ENCODE measurements at places on chromosomes 3 and 15.

DNA sequence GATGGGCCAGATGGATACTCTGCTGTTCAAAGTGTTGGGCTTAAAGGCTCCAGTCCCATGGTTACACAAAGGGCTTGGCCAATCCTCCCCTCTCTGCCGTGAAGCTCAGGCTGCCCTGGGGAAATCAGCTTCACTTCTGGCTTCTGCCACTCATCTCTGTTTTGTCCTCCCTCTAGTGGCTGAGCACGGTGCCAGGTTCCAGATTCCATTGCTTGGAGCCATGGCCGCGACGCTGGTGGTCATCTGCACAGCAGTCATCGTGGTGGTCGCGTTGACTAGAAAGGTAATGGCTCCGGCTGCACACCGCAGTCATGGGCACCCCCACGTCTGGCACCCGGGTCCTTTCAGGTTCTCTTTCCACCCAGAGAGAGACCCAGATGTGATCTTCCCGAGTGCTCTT, 5.6 kb downstream of the TIGIT start:
- DNase-seq = no peak

DNA sequence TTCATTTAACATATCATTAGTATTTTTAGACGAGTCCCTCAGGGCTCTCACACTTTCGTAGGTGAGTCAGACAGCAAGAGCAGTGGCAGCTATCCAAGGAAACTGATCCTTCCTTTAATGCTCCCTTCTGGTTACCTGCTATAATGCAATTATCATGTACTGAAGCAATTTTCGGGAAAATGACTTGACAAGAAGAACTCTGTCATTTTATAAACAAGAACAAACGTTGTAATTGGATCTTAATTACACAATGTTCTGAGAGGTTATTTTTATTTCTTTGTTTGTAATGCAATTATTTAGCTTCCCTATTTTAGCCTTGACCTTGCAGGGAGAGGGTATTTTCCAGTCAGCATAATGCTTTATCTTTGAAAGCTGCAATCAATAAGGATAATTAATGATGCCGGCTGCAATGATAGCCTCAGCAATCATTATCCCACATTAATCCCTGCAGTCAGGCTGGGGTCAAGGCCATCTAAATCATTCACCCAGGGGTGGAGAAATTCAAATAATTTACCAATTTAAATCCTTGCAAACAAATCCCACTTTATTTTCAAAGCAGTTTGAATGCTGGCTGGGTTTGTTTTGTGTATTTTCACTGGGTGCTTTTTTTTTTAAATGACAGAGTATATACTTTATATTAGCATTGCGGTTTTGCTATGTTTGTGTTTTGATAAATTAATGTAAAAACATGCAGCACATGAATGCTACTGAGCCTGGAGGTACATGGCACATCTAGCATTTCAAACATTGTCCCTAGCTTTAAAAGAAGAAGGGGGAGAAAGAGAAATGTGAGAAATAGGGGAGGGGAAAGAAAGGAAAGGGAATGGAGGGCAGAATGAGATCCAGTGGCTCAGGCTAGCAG, 249.9 kb downstream of the SHOX2 start:
- DNase-seq = no peak

DNA sequence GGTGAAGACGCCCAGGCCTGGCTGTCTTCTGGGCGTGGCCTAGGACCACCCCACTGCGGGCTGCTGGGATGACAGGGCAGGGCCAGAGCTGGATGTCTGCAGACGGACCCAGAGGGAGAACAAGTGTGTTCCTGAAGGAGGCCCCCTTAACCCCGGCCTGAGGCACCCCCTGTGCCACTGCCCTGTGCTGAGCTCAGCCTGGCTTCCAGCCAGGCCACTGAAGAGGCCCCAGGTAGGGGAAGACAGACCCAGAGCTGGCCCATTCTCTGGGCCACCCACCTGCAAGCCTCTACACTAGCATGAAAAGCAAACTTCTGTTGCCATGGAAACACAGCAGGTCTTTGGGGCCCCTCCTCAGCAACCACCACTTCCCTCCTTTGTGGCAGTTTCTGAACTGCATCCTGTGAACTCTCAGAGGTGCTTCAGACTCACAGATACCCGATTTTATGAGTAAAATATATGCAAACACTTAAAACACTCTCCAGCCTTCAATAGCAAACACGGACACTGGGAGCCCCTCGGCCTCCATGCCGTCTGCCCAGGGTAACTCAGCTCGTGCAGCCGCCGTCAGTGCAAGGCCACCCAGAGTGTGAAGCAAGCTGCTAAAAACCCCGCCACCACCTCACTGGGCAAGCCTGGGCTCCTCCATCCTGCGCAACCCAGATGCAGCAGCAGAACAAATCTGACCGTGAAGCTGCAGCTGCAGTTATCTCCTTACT, 42.5 kb downstream of the CMTM6 start:
- peak; percentile 82 for DNase-seq

DNA sequence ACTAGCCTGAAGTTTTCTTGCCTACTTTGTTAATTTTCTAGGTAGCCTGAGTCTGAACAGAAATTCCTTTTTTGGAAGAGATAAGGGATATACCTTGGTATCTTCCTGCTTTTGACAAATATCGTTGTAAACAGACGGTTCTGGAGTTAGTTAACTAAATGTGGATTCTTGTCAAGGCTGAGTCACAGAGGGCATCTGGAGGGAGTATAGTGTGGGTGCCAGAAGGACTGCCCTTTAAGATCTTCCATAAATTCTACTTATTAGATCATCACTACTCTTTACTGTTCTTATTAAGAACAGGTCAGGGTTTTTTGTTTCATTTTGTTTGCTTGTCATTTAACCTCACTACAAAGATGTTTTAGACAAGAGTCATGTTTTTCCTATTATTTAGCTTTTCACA, 125.3 kb upstream of the SKOR1 start:
- DNase-seq = no peak

GRCh38 chr15:93052090-93052879, 36.7 kb downstream of the RGMA start:
- no peak for DNase-seq

GRCh38 chr3:156207802-156208685, 87.7 kb downstream of the KCNAB1 start:
- DNase-seq = no peak

- DNase-seq = no peak
Observed at GRCh38 chr3:84744130-84744529, 214.7 kb upstream of the CADM2 start.

- no peak for DNase-seq
Observed at GRCh38 chr3:28322464-28322863, 26.1 kb upstream of the ZCWPW2 start.

GRCh38 chr15:51620641-51621040, 1.9 kb downstream of the DMXL2 start:
- no peak for DNase-seq

GRCh38 chr3:89740080-89740880, 632.9 kb downstream of the EPHA3 start:
- DNase-seq = no peak

- peak; percentile 59 for DNase-seq
Observed at GRCh38 chr15:64151727-64152506, at the start of gene SNX22. Gene SNX22 (plus strand): TSS chr15:64151731. CDS start chr15:64151776, 45 bp downstream.

DNA sequence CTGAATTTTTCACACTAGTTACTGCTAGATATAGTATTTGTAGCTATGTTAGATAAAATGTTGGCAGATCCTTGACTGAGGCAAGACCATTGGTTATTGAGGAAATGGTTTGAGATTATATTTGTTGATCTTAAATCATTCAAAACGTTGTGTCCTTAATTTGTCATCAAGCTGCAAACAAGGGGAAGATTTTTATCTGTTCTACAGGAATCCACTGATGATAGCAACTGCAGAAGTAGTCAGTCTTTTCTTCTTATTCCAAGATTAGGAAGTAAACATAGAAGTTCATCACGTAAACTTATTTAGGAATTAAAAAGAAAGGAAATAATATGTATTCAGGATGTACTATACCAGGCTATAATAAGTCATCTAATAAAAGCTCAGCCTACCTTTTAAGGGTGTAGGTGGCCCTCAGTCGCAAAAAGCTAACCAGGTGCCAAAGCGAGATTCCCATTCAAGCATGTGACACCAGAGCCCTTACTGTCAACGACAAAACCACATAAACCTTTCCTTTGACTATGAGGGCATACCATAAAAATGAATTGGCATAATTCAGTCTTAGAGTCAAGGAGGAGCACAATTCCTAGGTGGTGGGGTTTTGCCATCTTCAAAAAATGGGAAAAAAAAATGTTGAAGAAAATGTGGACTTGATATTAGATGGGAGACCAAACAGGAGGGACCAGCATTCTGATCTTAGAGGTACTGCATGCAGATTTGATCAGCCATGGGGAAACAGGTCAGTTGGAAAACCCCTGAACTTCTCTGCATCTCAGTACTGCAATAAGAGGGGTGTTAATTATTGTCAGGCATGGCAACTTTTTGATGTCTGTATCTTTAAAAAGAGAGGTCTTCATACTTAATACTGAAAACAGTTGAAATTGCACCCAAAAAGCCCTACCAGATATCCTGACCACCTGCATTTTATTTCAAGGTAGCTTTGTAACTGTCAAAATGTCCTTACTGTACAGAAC, 212.5 kb upstream of the UBE2E1 start:
- no peak for DNase-seq

DNA sequence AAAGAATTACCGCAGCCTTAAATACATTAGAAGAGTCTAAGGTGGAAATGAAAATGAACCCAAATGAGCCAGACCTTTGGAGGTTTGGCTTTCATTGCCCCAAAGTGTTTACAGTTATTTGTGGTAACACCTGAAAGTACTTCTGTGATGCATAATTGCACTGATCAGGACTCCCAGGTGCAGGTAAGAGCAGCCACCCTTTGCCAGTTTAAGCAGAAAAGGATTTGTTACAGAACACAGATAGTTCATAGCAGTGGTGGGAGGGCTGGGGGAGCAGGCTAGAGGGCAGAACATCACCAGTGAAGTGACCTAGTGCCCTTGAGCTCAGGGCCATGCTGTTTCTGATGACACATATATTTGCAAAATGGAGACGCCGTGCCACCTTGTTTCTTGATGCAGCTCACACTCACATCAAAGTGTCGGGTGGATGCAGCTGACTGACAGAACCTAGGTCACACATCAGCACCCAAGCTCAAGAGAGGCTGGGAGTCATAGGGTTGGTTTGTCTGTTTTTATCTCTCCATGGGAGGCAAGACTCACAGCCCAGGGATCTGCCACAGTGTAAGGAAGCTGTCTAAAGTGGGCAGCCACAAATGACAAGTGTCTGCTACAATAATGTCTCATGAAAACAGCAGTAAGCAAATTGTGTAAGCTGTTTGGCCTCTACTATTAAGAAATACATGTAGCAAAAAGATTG, 49.1 kb downstream of the NEK11 start:
- no peak for DNase-seq

DNA sequence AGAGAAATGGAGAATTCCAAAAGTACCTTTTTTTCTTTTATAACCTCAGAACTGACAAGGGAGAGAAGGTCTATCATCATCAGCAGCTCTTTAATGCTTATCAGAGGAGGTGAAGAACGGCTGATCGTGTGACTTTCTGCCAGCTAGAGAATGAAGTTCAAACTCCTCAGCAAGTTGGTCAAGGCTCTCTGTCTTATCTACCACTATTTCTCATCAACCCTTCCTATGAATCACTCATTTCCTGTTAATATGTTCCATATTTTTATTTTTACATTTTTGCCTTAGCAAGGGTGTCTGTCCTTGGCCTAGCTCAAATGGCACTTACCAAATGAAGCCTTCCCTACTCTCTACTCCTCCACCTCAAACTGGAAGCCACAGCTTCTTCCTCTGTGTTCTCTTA, 73.1 kb upstream of the TSPAN3 start:
- no peak for DNase-seq

- DNase-seq = no peak
Observed at GRCh38 chr3:69320871-69321271, 65.0 kb downstream of the FRMD4B start.

GRCh38 chr3:126926684-126927400, 56.1 kb upstream of the PLXNA1 start:
- no peak for DNase-seq

DNA sequence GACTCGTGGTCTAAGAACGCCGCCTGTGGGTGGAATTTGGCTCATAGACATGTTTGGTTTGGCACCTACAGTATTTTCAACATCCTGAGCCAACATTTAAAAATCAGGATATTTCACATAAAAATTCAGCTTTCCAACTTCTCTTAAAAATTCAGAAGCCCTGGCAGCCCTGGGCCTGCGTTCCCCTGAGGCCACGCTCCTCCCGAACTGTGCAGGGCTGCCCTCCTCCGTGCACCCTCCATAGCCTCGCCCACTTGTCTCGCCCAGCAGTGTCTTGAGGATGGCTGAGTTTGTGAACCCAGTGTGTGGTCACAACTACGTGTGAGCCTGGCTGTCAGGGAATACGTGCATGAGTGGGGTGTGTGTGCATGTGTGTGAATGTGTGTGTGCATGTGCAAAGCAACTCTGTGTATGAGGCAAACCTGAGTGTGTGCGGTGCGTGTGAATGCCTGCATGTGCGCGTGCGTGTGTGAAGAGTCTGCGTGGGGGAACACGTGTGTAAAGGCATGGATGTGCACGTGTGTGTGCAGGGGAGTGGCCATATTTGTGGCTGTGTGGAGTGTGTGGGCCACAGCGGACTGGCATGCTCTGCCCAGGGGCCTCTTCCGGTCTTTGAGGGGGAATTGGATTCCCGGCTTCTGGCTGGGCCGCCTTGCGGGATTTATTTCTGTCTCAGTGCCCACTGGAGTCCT, 30.9 kb downstream of the PTH1R start:
- DNase-seq = no peak

- no peak for DNase-seq
Observed at GRCh38 chr15:37394402-37395099, 294.2 kb upstream of the MEIS2 start.

DNA sequence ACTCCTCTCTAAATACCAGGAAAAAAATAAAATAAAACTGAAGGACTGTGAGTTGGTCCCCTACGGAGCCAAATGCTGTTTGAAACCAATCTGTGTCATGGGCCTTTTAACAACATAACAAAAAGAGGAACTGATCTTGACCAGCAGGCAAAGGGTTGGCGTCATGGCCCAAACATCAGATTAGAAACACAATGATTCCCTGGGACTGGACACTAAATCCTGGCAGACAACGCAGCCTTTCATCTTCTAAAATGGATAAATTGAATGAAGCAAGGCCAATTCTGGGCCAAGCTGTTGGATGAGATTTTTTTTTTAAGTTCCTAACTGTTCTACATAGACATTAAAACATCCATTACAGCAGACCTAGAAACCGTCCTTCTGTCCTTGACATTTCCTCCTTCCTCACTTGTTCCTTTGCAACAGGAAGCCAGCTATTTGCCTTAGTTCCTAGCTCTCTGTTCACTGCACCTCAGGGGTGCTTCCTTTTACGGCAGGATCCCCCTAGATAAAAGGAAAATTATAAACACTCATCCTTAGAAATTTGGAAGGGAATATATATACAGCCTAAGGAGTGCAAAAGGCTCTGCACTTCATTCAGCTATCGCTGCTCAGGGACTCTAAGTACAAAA, 21.6 kb upstream of the TAFA4 start:
- DNase-seq = no peak

- DNase-seq = no peak
Observed at GRCh38 chr15:101503296-101503599, 13.7 kb upstream of the PCSK6 start.

- DNase-seq = no peak
Observed at GRCh38 chr3:11096266-11097139, 57.8 kb upstream of the HRH1 start.

- no peak for DNase-seq
Observed at GRCh38 chr3:120448756-120449155, 2.0 kb downstream of the FSTL1 start.

Data from memory B cell (primary cell).